ENCODE measurements at places on chromosomes 1 and 21. TPM values are rescaled to one million over a fixed set of nuclear protein-coding genes. Genes with fewer than 3 reads are reported as not detected.

- DNase-seq, result no peak
Observed at GRCh38 chr21:34078915-34079314, 5.5 kb downstream of the MRPS6 start.

- DNase-seq, result no peak
Observed at GRCh38 chr1:77283701-77284425, 2.0 kb downstream of the AK5 start.

DNA sequence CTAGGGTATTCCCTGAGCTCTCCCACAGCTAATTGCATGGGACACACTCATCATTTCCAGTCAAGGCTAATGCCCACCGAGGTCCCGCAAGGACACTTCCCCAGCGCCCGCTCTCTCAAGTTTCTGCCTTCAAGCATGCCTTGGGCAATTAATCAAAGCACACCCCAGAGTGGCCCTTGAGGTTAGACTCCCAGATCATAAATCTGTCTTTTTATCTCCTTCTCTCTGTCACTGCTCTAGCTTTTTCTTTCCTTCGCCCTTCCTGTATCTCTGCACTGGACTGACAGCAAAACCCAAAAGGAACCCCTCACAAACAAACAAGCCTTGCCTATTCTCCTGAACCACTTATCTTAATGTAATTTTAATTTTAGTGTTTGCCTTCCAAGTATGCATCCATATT lies 7.9 kb upstream of the EXOSC10 start:
- DNase-seq, result no peak

INAVA gene
- total RNA-seq, result 0.95 TPM

RASSF5 gene
- 16.1 TPM for total RNA-seq
